ENCODE measurements at places on chromosomes 11 and 22. TPM values are rescaled to one million over a fixed set of nuclear protein-coding genes. Genes with fewer than 3 reads are reported as not detected.

Gene SERPIND1
- total RNA-seq, result 1.3 TPM

Gene WNT7B
- total RNA-seq, result 9.1 TPM

Gene APIP
- total RNA-seq, result 21.3 TPM

Gene RFPL3
- total RNA-seq, result not detected

Gene GRAP2
- 3.4 TPM for total RNA-seq

Gene OR10A2
- total RNA-seq, result not detected

Gene TMEM258
- total RNA-seq, result 37.9 TPM

Gene FGF4
- total RNA-seq, result not detected

Gene SPON1
- 53.5 TPM for total RNA-seq
